Aortic smooth muscle cell (primary cell): ENCODE measurements at places on chromosomes 16 and 17. TPM values are rescaled to one million over a fixed set of nuclear protein-coding genes. Genes with fewer than 3 reads are reported as not detected.

Gene CTRB2
- total RNA-seq: not detected in 2 replicates

Gene GLTPD2
- total RNA-seq: not detected in 2 replicates

Gene ATP2A1
- under 0.01 and 0.12 TPM in 2 replicates for total RNA-seq

Gene NKD1
- total RNA-seq: 0.53 and 0.62 TPM in 2 replicates

Gene FOXL1
- 19.3 and 31.0 TPM in 2 replicates for total RNA-seq

Gene AANAT
- not detected in 2 replicates for total RNA-seq

Gene AATF
- 29.2 and 36.6 TPM in 2 replicates for total RNA-seq

Gene COTL1
- total RNA-seq: 56.7 and 83.5 TPM in 2 replicates

Gene SOST
- total RNA-seq: 0.13 and 3.4 TPM in 2 replicates

Gene CACNG1
- not detected in 2 replicates for total RNA-seq

Gene NPIPA2
- total RNA-seq: 1.7 TPM in 1 of 2 replicates, not detected in the other

Gene AP2B1
- 72.7 and 96.8 TPM in 2 replicates for total RNA-seq

Gene KRTAP9-8
- not detected in 2 replicates for total RNA-seq

Gene MYLK3
- 0.06 and 0.26 TPM in 2 replicates for total RNA-seq

Gene SLC47A2
- total RNA-seq: 0.06 and 0.26 TPM in 2 replicates

Gene ZNF205
- total RNA-seq: 12.6 and 13.6 TPM in 2 replicates

Gene KRT33A
- total RNA-seq: not detected in 2 replicates

Gene KRT28
- not detected in 2 replicates for total RNA-seq

Gene RMI2
- 5.2 TPM in 2 replicates for total RNA-seq

Gene ADCY7
- total RNA-seq: 26.1 and 47.4 TPM in 2 replicates

Gene KCNH4
- total RNA-seq: not detected in 2 replicates

Gene PSME3IP1
- total RNA-seq: 66.2 and 75.2 TPM in 2 replicates

Gene CTU2
- total RNA-seq: 11.3 and 17.6 TPM in 2 replicates

Gene CBX2
- 0.25 and 0.92 TPM in 2 replicates for total RNA-seq

Gene CTRL
- total RNA-seq: 0.66 and 0.75 TPM in 2 replicates

Gene HCRT
- total RNA-seq: not detected in 2 replicates

Gene FAM83G
- 7.4 and 9.1 TPM in 2 replicates for total RNA-seq

Gene CDC6
- total RNA-seq: 9.5 and 20.2 TPM in 2 replicates

Gene RANGRF
- total RNA-seq: 6.5 and 9.2 TPM in 2 replicates

Gene MYH13
- not detected in 2 replicates for total RNA-seq

Gene KRTAP4-6
- total RNA-seq: not detected in 2 replicates

Gene SCIMP
- total RNA-seq: not detected in 2 replicates

Gene RAB26
- 2.0 and 2.4 TPM in 2 replicates for total RNA-seq

Gene CRHR1
- not detected in 2 replicates for total RNA-seq

Gene ASB16
- 0.13 and 0.44 TPM in 2 replicates for total RNA-seq

Gene PIPOX
- total RNA-seq: 2.7 and 2.8 TPM in 2 replicates

Gene SAMD14
- total RNA-seq: 0.53 and 1.3 TPM in 2 replicates

Gene CKLF
- 32.6 and 49.4 TPM in 2 replicates for total RNA-seq
